ENCODE measurements at places on chromosomes 2 and 18. TPM values are rescaled to one million over a fixed set of nuclear protein-coding genes. Genes with fewer than 3 reads are reported as not detected.

SRD5A2 gene
- total RNA-seq = not detected

UBE2F gene
- total RNA-seq = 87.1 TPM

DLGAP1 gene
- total RNA-seq = 0.27 TPM

- DNase-seq = no peak
Observed at GRCh38 chr2:77519164-77519887, 2.9 kb downstream of the LRRTM4 start.

- no peak for DNase-seq
Observed at GRCh38 chr2:230985519-230986231, 10.2 kb upstream of the SPATA3 start.

- DNase-seq = no peak
Observed at GRCh38 chr18:35019933-35020332, 21.3 kb upstream of the MAPRE2 start.

- DNase-seq = no peak
Observed at GRCh38 chr2:145919477-145919876, 1399.6 kb upstream of the ZEB2 start.

GRCh38 chr2:24409171-24409570, 48.8 kb upstream of the ITSN2 start:
- no peak for DNase-seq

- no peak for DNase-seq
Observed at GRCh38 chr2:85566265-85566664, 5.0 kb upstream of the GGCX start.

- no peak for DNase-seq
Observed at GRCh38 chr2:88191722-88192042, 21.5 kb downstream of the THNSL2 start.

DNA sequence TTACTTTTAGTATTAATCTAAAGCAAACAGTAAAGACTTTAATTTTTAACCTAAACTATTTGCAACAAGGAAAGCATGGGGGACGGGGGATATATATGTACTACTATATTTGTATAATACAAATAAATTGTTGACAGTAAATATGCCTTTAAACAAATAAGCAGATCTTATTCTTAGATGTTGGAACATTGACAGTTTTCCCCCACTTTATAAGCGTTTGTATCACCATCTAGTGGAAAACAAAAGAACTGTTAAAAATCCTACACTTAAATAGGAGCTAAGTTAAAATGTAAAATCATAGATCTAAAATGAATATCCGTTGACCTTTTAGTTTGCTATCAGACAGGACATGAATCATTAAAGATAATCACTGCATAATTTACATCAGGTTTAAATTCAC, 50.0 kb downstream of the RBBP8 start:
- no peak for DNase-seq

- no peak for DNase-seq
Observed at GRCh38 chr2:99476629-99477028, 13.2 kb downstream of the REV1 start.

DNA sequence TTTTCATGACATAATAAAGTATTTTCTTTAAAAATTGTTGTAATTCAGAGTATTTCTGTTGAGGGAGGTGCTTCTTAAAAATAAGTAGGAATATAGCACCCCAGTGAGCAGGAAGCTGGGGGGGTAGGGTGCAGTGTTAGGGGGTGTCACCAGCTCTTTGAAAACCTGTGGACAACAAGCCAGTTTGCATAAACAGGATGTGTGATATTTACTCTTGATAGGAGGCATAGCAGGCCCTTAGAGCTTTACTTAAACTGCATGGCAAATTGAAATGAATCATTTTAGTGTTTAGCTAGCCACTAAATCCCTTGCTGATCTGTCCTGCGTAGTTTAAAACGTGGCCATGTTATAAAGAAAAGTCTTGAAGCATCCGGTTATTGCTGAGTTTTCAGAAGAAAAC, 8.4 kb downstream of the TGIF1 start:
- DNase-seq = no peak

DNA sequence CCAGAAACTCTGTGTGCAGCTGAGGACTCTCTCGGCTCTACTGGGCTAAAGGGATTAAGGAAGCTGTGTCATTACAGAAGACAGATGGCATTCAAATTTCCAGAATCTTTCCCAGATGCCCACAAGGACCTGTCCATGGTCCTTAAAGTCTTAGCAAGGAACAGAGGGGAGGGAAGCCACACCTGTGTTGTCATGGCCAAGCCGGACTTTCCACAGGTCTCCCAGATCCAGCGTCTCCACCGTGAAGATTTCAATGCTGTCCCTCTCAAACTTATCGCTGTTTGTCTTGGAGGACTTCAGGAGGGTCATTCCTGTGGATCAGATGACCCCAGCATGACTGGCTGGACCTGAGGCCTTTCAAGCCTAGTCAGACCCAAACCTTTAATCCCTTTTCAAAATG, 114.5 kb downstream of the LOXHD1 start:
- no peak for DNase-seq

DNA sequence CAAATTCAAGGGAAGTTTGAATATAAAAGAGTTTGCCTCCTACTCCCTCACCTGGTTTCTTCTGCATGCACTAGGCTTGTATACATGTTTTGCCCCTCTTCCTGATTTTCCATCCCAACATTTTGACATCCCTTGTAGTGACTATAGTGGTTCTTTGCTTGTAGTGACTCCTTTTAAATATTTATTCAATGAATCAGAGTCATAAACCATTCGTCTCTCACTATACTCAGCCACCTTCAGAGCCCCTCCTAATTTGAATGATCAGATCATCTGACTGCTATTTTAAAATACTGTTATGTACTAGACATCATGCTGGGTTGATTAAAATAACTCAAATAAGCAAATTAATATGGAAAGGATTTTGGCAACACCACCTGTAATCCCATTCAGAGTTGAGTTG, 492.1 kb upstream of the PIK3C3 start:
- DNase-seq = no peak

- no peak for DNase-seq
Observed at GRCh38 chr2:163681745-163682144, 54.1 kb downstream of the FIGN start.

DNA sequence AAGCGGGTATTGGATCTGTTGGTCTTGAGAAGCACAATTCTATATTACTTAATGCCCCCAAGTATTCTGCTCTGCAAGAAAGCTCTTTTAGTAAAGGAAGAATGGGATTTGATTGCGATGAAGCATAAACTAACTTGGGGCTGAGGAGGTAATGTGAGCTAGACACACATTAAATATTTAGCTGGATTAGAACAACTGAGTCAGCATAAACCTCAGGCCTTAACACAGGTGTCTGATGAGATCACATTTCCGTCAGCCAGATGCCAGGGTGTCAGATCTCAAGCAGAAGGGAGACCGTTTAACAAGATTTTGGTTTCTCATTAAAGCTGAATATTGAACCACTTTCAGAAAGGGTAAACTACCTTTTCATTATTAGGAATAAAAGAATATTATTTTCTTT, 94.5 kb downstream of the GYPC start:
- no peak for DNase-seq

GRCh38 chr2:122639711-122640110, 884.3 kb downstream of the TSN start:
- DNase-seq = no peak

DNA sequence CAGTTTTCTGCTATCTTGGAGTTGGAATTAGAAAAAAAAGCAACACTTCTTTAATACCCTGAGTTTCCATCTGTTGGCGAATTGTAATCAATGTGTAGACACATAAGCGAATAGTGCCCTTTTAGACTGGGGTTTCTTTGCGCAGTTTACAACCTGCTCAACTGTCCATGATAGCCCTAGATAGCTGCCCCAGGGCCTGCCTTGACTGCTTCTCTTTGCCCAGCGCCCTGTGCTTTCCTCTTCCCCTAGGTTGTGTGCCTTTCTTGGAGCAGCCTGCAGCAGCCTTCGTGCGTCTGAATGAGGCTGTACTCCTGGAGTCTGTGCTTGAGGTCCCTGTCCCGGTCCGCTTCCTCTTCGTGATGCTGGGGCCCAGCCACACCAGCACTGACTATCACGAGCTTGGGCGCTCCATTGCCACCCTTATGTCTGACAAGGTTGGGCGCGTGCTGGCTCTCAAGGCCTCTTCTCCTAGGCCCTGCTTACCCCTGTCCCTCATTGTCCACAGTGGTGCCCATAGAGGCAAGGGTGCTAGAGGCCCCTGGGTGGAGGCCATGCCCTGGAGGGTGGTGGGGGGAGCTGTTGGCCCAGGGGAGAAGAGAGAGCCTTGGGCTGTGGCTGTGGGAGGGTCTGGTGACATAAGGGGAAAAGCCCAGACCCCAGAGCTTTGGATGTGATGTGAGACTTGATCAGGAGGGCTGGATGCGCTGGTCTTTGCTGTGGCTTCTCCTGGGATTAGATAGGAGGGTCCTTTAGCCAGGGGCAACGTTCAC, 6.9 kb downstream of the SLC4A3 start:
- no peak for DNase-seq
